ENCODE measurements at places on chromosomes 11 and 22.

- no peak for DNase-seq
Observed at GRCh38 chr11:134575504-134576230, 163.6 kb upstream of the B3GAT1 start.

DNA sequence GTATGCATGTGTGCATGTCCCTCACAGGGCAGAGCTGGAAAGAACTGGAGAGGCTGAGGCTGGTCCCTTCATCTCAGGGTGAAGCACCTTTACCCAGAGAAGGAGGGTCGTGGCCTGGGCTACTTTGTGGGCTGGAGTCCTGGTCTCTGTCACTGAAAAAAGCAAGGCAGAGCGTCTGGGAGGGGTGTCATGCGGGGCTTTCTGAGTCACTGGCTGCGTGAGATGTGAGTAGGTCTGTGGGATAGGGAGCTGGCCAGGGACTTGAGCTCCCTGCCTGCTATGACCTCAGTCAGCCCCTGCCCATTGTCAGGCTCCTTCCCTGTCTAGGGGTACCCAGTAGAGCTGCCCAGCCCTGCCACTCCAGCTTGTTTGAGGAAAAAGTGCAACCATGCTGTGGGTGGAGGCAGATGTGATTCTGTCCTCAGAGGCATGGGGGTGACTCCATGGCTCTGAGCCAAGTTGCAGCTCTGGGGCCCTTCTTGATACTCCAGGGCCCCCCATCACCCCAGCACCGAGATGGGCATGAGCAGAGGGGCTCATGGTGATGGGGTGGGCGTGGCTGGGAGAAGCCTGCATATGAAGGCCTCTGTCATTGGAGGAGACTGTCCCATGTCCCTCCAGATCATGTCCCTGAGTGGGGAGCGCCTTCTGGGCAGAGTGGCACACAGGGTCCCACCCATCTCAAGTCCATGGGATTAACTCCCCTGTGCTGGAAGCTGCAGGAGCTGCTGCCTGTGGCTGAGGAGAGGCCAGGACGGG lies 27.8 kb downstream of the KCNQ1 start:
- no peak for DNase-seq

DNA sequence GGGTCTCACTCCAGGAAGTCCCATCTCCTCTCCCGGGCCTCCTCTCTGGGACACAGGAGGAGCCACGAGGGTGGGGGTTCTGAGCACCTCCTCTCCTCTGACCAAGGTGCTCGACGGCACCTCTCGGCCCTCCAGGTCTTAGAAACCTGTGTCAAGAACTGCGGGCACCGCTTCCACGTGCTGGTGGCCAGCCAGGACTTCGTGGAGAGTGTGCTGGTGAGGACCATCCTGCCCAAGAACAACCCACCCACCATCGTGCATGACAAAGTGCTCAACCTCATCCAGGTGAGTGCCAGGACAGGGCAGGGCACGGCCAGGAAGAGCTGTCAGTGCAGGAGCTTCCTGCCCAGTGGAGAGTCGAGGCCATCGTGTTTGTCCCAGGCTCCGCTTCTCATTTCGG lies 23.2 kb downstream of the TOM1 start:
- DNase-seq = no peak

DNA sequence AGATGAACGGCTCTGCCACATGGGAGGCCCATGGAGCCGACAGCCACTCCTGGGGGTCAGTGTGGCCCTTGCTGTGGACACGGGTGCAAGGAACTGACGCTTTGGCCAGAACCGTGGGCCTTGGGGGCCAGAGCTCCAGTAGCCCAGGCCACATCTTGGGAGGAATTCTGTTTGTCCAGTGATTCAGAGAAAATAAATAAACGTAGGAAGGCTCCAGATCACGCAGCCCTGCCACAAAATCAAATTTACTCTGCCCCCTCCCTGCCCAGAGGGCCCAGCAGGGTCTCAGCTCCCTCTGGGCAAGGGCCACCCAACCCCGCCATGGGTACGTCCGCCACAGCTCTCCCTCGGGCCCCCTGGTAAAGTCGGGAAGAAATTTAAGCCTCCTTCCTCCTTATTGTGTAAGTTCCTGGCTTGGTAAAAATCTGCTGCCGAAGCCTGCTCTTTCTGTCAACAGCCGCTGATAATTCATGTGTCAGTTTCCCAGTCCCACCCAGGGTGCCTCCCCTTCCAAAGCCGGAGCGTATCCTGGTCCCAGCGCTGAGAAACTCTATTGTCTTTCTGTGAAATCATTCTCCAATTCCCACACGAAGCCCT lies 6.9 kb upstream of the MUC5AC start:
- no peak for DNase-seq

GRCh38 chr11:69229511-69229910 lies 64.4 kb upstream of the MYEOV start:
- DNase-seq = no peak

DNA sequence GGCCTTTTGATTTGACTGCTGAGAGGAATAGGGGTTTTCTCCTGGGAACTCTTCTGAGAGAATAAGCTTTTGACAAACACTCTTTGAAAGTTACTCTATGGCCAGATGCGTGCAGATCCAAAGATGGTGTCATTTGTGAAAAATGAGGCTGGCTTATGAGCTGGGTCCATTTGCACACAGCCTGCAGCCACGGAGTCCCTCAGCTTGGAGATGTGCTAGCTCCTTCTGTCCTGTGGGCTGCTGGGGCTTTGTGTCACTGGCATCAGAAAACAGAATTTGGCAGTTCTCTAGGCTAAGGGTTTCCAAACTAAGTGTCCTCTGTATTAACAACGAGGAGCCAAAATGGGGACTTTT lies 702.4 kb downstream of the NTM start:
- no peak for DNase-seq
